Kidney epithelial cell (primary cell): ENCODE measurements at places on chromosomes 2 and 18. TPM values are rescaled to one million over a fixed set of nuclear protein-coding genes. Genes with fewer than 3 reads are reported as not detected.

The ACTG2 gene
- total RNA-seq = 0.27 and 2.1 TPM in 2 replicates

The TMEM131 gene
- 16.4 and 16.8 TPM in 2 replicates for total RNA-seq

The MEP1B gene
- total RNA-seq = not detected in 2 replicates

The ARHGEF33 gene
- total RNA-seq = 0.14 and 0.46 TPM in 2 replicates
